ENCODE measurements at places on chromosomes 7 and 10. TPM values are rescaled to one million over a fixed set of nuclear protein-coding genes. Genes with fewer than 3 reads are reported as not detected.

GRCh38 chr7:81433206-81433605, 336.6 kb downstream of the HGF start:
- DNase-seq: no peak

- DNase-seq: no peak
Observed at GRCh38 chr7:141696348-141696747, 5.6 kb downstream of the DENND11 start.

DNA sequence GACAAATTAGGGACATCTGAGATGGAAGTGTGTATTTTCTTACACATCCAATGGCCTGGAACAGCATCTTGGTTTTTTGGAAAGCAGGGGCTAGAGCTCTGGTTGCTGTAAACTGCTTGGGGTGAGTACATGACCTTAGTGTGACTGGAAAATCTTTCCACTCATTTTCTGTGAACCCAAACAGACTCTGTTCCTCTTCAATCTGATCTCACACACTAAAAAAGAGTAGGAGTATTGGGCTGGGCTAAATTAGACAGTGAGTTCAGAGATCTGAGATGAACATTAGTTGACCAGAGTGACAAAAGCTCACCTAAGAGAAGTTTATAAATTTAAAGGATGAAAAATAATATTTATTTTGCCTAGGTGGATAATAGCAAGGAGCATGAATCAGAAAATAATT, 59.2 kb downstream of the OR13A1 start:
- DNase-seq: no peak

DNA sequence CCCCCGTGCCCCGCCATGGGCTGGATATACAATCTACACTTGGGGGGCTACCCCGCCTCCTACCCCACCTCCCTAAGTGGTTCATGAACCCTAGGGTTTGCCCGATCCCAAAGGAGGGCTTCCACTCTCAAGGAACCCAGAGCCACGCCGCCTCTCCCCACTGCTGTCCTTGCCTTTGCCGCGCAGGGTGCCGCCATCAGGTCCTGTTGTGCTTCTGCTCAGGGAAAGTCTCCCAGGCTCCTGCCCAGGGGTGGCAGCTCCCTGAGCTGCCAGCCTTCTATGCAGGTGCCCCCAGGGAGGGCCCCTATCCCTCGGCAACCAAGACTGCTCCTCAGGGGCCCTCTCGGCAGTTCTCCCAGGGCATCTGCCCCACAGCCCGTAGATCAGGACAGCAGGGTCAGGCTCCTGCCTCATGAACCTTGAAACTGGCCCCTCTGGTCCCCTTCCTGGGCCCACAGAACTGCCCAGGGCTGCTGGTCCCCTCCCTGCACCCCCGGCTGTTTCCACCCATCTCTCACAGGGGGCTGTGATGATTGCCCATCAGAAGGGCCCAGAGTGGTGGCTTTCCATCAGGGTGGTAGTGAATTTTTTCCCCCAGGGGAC, 13.0 kb upstream of the PCBD1 start:
- no peak for DNase-seq

DNA sequence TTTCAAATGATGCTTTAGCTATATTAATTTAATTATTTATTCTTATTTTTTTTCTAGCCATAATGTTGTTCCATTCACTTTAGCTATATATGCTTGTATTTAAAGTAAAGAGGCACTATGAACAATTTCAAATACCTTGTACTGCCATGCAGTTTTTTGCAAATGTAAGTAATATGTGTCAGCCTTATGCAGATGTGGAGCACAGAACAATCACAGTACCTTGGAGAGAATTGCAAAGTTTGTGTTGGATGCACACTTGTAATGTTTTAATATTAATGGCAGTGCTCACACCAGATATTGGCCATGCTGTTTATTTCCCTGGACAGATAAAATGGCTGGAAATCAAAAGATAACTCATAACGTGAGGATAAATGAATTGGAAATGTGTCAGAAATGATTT, 663.5 kb upstream of the SEMA3D start:
- DNase-seq: no peak

DNA sequence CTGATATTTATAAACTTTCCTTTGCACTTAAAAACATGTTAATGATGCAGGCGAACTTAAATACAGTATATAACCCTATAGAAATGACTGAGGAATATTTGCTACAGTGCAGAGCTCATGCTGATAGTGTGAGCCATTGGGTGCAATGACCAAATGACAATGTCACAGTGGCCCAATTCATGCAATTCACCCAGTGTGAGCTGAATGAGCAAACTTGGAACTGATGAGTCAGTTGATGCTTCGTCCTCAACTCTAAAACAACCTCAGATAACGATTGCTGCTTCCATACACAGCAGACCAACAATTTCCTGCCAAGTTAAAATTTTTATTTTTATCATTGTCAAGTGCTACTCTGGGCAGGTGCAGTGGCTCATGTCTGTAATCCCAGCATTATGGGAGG, 12.1 kb upstream of the ZC3HAV1L start:
- DNase-seq: no peak

DNA sequence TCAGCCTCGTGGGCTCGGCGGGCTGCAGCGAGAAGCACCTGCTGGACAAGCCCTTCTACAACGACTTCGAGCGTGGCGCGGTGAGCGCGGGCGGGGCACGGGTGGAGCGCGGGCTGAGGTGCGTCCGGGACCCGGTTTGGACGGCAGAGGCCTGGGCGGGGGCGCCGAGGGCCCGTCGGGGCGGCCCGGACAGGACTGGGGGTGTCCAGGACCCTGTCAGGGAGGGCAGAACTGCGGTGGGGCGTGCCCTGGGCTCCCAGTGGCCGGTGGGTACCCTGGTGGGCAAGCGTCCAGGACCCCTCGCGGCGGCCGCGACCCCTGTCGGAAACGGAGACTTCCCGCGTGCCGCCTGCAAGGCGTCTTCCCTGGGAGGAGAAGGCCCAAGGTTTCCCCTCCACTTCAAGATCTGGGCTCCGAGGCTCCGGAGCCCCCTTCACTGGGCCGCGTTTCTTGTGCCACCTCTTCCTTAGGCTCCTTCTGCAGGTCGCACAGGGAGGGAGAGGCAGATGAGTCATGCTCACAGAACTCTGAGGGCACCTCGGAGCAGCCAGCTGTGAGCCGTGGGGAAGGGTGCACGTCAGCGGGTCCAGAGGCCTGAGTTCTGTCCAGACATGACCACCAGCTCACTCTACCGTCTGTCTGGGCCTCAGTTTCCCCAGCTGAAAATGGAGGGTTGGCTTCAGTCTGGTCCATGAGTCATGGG, 485 bp downstream of the ALOX5 start:
- DNase-seq: no peak

DNA sequence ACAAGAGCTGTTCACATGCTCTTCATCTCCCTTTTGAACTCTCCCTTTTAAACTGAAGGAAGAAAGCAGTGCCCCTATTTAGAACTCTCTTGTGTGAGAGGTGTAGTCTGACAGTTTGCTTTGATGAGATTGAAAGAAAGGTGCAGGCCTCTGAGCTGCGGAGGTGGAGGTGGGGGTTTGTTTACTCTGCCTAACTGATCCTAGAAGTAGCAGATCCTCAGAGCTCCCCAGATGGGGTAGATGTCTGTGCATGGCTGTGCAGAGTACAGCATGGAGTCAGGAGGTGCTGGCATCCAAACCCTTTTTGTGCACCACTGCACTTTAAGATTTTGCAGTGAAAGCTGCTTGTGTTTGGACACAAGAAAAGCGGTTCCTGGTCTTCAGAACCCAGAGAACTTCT, 58.3 kb downstream of the MINDY4 start:
- DNase-seq: no peak

DNA sequence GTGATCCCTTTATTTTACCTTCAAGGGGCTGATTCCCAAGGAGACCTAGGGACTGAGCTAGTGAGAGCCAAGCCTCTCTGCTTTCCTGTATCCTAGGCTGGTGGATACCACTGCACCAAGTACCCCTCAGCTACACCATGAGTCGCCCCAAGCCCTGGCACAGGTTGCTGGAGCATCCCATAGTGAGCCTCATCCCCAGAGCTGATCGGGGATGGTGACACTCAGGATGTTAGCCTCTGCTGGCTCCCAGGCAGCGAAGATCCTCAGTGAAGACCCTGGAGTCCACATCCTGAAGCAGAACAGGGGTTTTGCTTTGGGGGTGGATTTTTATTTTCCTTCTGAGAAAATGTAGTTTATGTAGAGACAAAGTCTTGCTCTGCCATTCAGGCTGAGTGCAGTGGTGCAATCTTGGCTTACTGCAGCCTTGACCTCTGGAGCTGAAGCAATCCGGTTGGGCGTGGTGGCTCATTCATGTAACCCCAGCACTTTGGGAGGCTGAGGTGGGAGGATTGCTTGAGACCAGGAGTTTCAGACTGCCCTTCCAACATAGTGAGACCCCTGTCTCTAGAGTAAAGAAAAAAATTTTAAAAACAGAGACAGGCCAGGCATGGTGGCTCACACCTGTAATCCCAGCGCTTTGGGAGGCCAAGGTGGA, 12.5 kb upstream of the ZNF212 start:
- DNase-seq: no peak

DNA sequence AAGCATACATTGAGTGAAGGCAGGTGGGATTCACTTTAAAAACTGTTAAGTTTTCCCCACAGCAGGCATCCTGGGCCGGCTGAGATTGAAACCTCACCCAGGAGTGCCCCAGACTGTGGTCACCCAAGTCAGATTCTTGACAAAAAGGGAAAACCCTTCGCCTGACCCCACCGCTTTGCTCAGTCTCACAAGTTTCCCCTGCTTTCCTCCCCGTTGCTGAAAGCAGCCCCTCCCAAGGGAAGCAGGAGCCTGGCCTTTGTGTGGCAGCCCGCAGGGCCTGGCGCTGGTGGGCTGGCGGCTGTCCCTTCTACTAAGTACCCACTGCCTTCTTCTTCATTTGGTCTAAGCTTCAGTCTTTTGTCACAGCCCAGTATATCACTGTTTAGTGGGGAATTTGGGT, 16.0 kb downstream of the RNF32 start:
- DNase-seq: no peak

GRCh38 chr10:93475871-93476270, 6.3 kb downstream of the MYOF start:
- DNase-seq: no peak

The ZNF117 gene
- polyA plus RNA-seq: 12.9 TPM

The FOXL3 gene
- polyA plus RNA-seq: not detected
